NCI-H1417 treated with DMSO at 0.1 percent for 48 hours (cell line): ENCODE measurements at places on chromosomes 5 and 9.
A peak's percentile ranks its signal among the peaks of the same experiment; 100 is the strongest.

DNA sequence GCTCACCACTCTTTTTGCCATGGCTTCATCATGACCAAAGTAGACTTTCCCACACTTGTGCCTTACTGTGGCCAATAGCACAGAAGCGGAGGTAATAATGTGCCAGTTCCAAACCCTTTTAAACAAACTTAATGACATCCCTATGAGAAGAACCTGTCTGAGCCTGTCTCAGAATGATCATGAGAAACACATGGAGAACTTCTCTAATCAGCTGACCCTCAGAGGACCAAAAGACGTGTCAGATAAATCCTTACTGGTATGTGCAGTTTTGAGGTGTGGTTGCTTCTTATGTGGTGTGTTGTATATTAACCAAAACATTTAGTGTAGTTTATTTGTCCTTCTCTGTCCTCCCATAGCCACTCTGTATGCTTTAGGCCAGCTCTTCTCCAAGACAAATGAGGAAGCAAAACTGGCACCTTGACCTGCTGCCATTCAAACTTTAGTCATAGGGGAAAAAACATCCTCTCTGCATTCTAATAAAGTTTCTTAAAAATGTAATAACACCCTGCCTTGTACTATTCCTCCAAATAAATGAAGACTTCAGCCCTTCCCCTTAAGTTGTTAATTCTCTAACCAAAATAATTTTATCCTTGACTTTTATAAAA is 168.9 kb downstream of the MUSK start:
- no peak for DNase-seq

DNA sequence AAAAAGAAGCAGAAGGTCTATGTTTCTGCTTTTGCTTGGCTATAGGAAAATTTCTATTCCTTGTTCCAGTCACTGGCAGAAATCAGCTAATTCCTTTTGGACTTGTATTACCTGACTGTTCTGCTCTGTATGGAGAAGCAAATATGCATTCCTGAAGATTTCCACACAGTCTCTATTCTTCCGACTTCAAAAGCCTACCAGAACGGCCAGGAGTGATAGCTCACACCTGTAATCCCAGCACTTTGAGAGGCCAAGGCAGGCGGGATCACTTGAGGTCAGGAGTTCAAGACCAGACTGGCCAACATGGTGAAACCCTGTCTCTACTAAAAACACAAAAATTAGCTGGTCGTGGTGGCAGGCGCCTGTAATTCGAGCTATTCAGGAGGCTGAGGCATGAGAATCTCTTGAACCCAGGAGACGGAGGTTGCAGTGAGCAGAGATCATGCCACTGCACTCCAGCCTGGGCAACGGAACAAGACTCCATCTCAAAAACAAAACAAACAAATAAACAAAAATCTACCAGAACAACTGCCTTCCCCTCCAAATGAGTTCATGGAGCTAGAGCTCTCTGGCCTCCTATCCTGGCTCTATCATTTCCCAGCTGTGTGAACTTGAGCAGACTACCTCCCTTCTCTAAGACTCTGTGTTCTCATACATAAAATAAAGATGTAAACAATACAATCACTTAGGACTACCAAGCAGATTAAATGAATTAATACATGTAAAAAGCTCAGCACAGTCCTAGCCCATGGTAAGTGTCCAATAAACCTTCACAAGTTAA is 17.0 kb downstream of the MYO10 start:
- no peak for DNase-seq

GRCh38 chr5:111742177-111742994 is 14.6 kb downstream of the NREP start:
- DNase-seq: no peak

GRCh38 chr5:26003966-26004365 is 1034.4 kb downstream of the CDH9 start:
- no peak for DNase-seq

- DNase-seq: no peak
Measured at GRCh38 chr5:83467371-83468035, 4.0 kb upstream of the VCAN start.

- no peak for DNase-seq
Measured at GRCh38 chr9:105883847-105884246, 189.5 kb downstream of the TMEM38B start.

DNA sequence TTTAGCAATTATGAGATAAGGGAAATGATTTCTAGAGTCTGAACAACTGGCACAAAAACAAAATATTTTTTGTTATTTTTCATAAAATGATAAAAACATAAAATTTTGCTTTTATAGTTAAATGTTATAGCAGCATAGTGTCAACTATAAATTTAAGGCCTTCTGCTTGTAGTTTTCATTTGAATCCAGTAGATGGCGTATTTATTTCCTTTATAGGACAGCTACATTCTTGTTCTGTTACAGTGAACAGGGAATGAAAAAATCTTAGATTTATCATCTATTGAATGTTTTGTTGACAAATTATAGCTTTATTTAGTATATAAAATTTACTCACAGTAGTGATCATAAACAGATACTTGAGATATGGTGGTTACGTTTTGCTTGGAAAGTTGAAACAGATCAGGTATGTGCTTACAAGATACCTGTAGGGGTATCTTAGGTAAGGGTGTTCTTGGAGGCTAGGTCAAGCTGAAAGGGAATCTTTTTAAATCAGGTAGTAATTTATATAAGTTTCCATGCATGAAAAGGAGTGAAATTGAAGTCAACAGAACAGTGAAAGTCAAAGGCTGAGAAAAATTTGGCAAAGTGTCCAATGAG is 239.3 kb upstream of the GRIN3A start:
- DNase-seq: peak; percentile 32

GRCh38 chr5:176359658-176360057 is 1.9 kb downstream of the KIAA1191 start:
- DNase-seq: no peak

DNA sequence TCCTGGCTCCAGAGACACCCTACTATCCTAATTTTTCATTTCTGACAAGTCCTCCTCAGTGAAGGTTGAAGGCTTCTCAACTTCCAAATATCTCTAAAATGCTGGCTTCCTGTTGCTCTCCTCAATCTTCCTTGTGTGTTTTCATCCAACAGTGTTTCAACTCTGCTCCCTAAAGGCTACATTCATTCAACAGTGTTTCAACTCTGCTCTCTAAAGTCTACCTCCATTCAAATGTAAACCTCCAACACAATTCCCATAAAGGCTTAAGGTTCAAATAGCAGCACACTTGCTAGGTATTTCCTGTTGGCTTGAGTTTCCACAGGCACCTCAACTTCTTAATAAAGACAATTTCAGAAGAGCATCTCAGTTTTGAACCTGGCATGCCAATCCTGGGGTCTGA is 164.8 kb downstream of the HINT1 start:
- DNase-seq: no peak

DNA sequence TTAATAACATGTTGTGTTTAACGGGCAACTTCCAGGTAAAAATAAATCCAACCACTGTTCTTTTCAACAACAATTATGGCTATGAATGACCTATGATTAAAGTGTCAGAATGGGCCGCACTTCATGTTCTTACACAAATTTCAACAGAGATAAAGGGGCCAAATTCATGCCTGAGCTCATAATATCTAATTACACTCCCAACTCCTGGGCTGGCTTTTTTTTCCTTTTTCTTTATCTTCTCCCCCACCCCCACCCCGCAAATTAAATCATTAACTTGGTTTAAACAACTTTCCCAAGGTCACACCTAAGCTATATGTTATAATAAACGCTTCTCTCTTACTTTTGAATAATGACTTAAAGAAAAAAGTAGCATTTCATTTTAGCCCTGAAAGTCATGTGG is 25.8 kb downstream of the ZNF608 start:
- DNase-seq: no peak

- DNase-seq: no peak
Measured at GRCh38 chr5:61402244-61402823, 70.3 kb downstream of the ZSWIM6 start.

GRCh38 chr5:161001604-161002003 is 149.6 kb upstream of the ATP10B start:
- DNase-seq: no peak

DNA sequence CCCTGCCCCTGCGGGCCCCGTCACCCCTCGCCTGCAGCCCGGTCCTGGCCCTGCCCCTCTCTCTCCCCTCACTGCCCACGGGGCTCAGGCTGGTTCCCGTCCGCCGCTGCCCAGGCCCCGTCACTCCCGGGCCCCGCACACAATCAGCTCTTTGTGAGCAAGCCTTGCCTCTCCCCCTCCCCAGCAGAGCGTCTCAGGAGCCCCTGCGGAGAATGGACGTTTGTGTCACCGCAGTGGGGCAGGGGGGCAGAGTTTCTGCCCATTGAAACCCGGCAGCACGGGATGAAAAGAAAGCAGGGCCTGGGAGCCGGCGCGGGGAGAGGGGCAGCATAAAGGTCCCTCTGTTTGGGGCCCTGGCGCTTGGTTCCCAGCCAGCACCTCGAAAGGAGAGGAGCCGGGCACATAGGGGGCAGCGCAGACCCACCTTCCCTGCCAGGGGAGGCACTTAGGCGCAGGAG is 13.5 kb upstream of the NUP214 start:
- no peak for DNase-seq

DNA sequence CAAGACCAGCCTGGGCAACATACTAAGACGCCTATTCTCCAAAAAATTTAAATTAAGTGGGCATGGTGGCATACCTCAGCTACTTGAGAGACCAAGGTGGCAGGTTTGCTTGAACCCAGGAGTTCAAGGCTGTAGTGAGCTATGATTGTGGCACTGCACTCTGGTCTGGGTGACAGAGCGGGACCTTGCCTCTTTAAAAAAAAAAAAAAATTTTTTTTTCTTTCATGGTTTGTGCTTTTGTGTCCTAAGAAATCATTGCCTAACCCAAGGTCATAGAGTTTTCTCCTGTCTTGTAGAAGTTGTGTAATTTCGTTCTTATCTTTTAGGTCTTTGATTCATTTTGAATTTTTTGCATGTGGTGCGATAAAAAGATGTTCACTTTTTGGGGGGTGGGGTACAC is 12.3 kb downstream of the GPBP1 start:
- DNase-seq: no peak

- no peak for DNase-seq
Measured at GRCh38 chr5:66848749-66849641, 252.8 kb downstream of the MAST4 start.

- DNase-seq: no peak
Measured at GRCh38 chr5:91194824-91195381, 188.2 kb downstream of the ARRDC3 start.

DNA sequence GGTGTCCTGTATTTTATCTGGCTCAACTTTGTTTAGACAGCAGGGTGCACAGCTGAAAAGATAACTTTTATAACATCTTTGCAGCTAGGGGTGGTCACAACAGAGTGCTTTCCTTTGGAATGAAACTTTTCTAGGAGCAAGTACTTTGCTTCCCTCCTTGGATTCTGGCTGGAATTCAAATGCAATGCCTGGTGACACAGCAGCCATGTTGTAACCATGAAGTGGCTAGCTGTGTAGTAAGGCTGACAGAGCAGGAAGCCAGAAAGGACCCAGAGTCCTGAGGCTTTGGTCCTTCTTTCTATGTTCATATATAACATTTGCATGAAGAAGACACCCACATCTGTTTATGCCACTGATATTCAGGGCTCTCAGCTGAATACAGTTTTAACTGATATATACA is 48.1 kb downstream of the TENT4A start:
- DNase-seq: no peak

DNA sequence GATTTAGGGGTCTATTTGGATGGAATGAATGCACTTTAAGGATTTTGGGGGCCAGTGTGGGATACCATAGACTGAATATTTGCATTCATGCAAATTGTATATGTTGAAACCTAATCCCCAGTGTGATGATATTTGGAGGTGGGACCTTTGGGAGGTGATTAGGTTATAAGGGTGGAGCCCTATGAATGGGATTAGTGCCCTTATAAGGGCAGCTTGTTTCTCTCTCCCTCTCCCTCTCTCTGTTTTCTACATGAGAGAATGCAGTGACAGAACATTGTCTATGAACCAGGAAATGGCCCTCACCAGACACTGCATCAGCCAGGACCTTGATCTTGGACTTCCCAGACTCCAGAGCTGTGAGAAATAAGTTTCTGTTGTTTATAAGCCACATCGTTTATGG is 166.1 kb downstream of the MED10 start:
- DNase-seq: no peak

- no peak for DNase-seq
Measured at GRCh38 chr5:150661821-150662596, 958 bp downstream of the MYOZ3 start.

DNA sequence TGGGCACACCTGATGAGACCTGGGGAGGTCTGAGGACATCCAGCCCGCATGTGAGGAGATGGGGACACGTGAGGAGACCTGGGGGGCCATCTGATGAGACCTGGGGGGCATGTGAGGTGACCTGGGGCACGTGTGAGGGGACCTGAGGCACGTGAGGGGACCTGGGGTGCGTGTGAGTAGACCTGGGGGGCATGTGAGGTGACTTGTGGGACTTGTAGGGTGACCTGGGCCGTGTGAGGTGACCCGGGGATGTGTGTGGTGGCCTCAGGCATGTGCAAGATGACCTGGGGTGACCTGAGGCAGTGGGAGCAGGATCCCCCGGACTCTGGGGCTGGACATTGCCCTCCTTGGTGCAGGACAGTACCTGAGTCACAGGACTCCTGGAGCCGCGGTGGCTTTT is 30.6 kb downstream of the PNPLA7 start:
- DNase-seq: no peak

GRCh38 chr9:133347515-133347984 is 381 bp downstream of the MED22 start:
- DNase-seq: no peak

DNA sequence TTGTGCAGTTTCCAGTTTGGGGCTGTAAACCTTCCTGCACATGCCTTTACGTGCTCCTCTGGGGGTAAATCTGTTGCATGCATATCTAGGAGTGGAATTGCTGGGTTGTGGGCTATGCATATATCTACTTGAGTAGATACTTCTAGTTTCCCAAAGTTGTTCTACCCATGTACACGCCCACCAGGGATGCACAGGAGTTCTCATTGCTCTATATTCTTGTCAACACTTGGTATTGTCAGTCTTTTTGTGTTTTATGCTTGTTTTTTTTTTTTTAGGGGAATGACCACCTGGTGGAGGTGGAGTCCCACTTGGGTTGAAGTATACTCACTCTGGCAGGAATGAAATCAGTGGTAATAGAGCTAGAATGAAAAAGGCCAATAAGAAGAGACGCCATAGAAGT is 23.0 kb downstream of the FOXE1 start:
- no peak for DNase-seq

- no peak for DNase-seq
Measured at GRCh38 chr9:121818016-121818661, 166.7 kb downstream of the DAB2IP start.

- DNase-seq: no peak
Measured at GRCh38 chr9:112853882-112854585, 36.6 kb downstream of the SLC46A2 start.

DNA sequence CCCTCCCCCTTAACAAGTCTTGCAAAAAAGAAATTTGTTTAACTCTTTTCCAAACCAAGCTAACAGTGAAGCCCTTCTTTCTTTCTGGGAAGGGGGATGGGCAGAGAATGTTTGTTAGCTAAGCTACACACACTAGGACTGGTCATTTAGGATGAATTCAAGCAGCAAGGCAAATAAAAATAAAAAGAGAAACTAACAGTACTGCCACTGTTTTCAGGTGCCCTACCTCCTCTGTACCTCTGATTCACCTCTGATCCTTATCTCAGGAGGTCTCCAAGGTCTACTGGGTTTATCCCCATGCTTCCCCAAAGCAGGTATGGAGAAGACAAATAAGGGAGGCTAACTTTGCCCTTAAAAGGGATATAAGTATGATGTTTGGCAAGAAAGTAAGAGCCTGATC is 52.9 kb downstream of the ELL2 start:
- DNase-seq: no peak

- no peak for DNase-seq
Measured at GRCh38 chr5:57842364-57843058, 359.9 kb upstream of the ACTBL2 start.

- DNase-seq: no peak
Measured at GRCh38 chr9:129208207-129209032, 30.4 kb upstream of the IER5L start.
